ENCODE measurements at places on chromosomes 11 and 22. TPM values are rescaled to one million over a fixed set of nuclear protein-coding genes. Genes with fewer than 3 reads are reported as not detected.

GRCh38 chr22:39268645-39269044, 23.9 kb upstream of the PDGFB start:
- no peak for DNase-seq

- peak; percentile 71 for DNase-seq
Observed at GRCh38 chr11:4543561-4543960, 1.4 kb upstream of the OR52M1 start.

DNA sequence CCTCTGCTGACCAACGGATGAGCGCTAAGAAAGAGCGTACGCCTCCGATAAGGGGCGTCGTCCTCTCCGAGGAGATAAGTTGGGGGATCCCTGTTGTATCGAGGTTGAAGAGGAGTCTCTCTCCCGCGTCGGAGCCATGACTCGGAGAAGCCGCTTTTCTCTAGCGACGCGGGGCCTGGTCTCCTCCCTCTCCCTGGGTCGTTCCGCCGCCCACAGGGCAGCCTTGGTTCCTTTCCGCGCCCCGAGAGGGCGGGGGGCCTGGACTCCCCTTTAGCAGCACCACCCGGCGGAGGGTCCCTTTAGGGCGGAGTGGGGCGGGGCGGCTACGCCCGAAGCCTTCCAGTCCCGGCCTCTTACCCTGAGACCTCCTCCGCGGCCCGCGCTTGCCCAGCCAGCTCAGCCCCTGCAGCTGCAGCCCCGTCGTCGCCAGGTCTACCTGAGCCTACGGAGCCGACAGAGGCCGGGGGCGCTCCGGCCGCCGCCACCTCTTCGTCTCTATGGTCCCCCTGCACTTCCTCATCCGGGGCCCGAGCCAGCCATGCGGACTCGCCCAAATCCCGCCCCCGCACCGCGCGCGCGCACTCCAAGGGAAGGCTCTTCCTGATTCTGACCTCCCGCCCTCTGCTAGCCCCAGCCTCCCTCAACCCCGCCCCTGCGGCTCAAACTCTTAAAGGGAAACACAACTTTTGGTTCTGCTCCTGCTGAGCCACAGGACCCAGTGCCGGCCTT, at the start of gene PRR14L:
PRR14L (minus strand) TSS at position 497 of the 729 bp plus-strand sequence. CDS start 11,272 bp downstream, outside the sequence.
- peak; percentile 85 for DNase-seq

Gene FAT3
- total RNA-seq: under 0.01 TPM

GRCh38 chr11:8011981-8012444, 24.9 kb downstream of the EIF3F start:
- DNase-seq: peak; percentile 72

DNA sequence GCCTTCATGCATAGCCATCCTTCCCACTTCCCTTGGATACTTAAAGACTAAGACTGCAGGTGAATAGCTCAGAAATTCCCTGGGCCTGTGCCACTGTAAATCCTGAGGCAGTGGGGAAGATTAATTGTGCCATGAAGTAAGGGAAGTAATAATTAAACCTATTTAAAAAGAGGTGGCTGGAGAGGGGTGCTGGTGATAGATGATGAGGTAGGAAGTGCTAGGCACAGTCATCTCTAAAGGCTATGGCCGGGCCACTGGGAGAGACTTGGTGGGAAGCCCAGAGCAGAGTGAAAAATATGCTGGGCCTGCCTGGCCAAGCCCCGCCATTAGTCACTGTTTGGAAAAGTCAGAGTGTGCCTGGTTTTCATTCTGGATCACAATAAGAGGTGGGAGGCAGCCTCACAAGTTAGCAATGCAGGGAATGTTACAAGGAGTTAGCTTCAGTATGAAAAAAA, 197.2 kb upstream of the PITPNB start:
- peak; percentile 97 for DNase-seq

GRCh38 chr11:134583397-134583990, 171.5 kb upstream of the B3GAT1 start:
- DNase-seq: no peak

DNA sequence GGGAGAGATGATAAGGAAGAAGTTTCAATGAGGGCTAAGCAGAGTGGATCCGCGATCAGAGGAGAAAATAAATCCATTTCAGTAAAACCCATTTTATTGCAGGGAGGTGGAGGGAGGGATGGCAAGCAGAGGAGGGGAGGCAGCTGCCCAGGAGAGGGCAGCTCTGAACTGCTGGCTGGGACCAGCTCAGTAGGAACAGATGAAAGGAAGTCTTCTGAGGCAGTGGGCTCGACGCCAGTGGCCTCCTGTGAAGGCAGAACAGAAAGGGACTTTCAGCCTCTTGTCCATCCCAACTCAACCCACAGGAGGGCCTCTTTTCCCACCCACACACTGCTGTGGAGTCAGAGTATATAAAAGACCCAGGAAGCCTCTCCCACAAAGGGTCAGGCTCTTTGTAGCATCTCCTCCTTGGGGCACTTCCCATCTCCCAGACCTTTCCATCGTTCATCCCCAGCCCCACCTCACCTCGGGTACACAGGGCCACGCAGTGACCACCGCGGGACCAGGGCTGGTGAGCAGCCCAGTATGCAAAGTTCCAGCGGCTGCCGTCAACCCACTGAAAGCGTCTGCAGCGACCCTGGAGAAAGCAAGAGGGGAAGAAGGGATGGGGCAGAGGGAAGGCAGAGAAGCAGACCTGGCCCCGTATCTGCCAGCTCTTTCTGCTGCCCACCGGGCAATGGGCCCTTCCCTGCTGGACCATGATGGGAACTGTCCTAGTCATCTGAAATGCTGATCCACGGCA, 3.0 kb downstream of the PRG2 start:
- no peak for DNase-seq

- DNase-seq: no peak
Observed at GRCh38 chr11:44308256-44308922, 1.6 kb downstream of the ALX4 start.

DNA sequence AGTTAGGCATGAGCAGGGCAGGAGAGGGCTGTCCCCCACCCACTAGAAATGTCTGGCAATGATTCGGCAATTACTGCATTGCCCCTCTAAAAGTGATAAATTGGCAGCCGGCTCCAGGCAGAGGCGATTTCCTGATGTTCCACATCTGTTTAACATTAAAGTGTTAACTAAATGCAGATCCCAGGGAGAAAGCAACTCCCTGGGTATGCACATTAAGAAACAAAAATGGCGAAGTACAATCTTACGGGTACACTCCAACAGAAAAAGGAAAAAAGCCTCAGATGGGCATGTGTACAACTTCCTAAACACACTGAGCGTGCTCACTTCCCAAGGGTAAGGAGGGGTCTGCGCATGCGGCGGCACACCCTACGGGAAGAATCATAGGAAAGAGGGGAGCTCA, 314.4 kb downstream of the CASP12 start:
- no peak for DNase-seq

DNA sequence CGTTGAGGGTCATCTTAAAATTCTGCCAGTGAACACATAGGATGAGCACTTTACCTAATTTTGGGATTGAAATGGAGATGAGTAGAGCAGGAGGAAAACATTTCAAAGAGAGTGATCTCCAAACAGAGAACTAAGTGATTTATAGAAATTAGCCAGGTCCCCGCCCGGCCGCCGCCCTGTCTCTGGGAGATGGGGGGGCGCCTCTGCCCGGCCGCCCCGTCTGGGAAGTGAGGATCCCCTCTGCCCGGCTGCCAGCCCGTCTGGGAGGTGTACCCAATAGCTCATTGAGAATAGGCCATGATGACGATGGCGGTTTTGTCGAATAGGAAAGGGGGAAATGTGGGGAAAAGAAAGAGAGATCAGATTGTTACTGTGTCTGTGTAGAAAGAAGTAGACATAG, 276.7 kb upstream of the C11orf87 start:
- DNase-seq: no peak

GRCh38 chr11:120605469-120605868, 93.9 kb downstream of the GRIK4 start:
- DNase-seq: no peak

DNA sequence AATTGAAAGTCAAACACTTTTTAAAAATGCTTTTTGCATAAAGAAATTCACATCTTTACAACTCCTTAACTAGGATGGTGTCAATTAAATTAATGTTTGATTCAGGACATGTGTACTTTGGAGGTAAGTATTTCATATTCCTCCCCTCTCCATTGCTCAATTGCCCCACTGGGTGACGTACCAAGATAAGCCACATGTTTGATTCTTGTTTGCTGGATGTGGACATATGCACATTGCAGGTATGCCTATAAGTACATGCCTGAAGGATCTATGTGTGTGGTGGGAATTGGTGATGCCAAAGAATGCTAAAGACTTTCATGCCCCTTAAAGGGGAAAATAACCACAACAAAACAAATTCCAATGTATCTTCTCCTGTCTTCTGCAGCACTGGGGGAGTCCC, 5.8 kb downstream of the CD44 start:
- peak; percentile 65 for DNase-seq

DNA sequence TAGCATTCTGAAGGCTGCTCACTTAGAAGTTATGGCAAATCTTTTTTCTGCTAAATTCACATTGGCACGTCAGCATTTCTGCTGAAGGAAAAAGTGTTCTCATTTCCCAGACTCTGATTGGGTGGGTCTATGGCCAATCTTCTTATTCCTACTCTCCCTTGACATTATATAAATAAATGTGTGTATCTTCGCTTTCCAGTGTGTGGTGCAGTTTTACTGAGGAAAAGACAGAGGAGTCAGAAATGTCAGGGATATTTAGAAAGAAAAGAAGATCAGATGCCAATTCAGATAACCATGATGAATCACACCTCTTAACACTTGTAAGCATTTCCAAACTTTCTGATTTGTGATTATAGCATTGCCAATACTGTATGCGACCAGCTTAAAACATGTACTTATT, 3.2 kb upstream of the BDNF start:
- DNase-seq: peak; percentile 37

DNA sequence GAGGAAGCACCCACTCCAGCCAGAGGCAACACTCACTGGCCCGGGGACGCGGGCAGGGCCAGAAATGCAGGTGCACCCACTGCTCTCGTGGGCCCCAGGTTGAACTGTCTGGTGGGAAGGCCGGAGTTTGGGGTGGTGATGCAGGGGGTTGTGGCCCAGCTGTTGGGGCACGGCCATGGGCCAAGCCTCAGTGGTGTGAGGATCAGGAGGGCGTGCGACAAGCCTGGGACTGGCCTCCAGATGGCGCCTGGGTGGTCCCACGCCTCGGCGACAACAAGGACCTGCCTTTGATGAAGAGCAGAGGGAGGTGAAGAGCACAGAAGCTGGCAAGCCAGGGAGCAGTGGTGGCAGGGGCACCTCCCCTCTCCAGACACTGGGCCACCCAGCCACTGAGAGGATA, 240.8 kb downstream of the BRD1 start:
- no peak for DNase-seq

DNA sequence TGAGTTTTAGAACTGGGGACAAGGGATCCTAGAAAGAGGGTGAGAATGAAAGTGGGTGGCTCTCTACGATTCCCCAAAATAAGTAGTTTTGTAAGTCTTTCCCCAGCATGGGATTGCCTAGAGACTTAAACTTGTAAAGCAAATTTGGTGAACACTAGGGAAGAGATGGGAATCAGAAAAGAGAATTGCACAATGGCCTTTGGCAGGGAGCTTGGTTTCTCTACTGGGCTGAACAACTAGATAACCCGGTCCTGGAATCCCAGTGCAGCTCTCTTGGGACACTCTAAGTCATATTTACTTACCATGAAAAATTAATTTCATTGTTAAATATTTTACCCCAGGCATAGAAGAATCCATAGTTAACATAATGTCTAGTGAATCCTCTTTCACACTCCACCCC, 16.5 kb upstream of the USP18 start:
- no peak for DNase-seq

GRCh38 chr11:35923452-35923851, 20.4 kb upstream of the LDLRAD3 start:
- DNase-seq: no peak

Gene KCNJ4
- not detected for total RNA-seq

Gene KCNK4
- not detected for total RNA-seq

GRCh38 chr11:109264128-109264527, 157.9 kb upstream of the C11orf87 start:
- no peak for DNase-seq

DNA sequence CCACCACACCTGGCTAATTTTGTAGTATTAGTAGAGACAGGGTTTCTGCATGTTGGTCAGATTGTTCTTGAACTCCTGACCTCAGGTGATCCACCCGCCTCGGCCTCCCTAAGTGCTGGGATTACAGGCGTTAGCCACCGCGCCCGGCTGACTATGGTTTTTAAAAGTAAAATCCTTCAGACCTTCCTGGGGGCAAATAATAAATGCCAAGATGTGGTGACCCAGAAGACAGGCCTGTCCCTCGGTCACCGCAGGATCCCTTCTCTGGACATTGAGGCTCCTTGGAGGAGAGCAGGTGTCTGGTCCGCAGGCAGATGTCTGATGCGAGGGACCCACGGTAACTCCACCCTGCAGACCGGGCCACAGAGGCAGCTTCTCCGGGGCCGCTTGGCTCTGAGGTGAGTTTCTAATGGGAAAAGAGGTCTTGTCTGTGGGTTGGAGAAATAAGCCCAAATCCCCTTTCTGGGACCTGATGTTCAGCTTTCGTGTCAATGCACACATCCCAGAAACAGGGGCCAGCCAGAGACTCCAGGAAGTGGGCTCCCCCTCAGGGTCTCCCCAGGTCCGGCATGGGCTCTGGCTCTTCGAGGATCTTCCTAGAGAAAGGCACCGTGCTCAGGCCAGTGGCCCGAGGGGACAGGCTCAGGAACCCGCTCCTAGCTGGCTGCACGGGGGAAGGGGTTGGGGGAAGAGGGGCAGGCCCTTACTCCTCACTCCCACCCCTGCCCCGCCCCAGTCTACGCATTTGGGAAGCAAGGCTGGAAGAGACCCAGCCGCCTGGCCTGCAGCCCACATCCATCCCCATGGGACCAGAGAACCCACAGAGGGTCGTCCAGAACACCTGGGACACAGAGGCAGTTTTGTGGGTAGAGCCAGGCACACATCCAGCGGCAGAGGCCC, 100.6 kb downstream of the WNT7B start:
- DNase-seq: no peak

DNA sequence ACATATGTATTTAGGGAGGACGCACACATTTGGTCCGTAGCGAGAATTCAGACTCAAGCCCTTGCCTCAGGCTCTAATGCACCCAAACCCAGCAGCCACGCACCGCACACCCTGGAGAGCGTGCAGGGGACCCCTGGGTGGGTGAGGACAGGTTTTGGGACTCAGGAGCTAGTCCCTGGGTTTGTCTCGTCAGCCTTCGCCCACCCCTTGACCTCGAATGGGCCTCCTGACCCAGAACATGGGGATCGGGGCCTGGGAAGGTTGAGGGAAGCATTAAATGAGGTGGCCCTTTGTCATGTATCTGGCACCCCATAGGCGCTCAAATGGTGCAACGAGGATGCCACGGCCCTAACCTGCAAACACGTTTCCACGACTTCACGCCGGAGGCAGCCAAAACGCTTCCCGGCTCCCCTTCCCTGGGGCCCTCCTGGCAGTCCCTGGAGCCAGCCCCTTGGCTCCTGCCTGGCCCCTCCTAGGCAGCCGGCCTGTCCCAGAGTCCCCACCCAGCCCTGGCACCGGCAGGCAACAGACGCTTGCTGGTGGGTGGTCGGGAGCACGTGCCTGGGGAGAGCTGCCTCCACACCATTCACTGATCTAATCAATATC, 5.5 kb upstream of the LINC01488 start:
- no peak for DNase-seq

Gene OR5A1
- total RNA-seq: not detected

GRCh38 chr11:76771446-76772099, 11.6 kb upstream of the TSKU start:
- no peak for DNase-seq

- DNase-seq: peak; percentile 80
Observed at GRCh38 chr11:16607675-16608644, 130.5 kb upstream of the C11orf58 start.

GRCh38 chr11:33635161-33635560, 65.5 kb downstream of the C11orf91 start:
- peak; percentile 37 for DNase-seq
